ENCODE measurements at places on chromosomes 4 and X.

DNA sequence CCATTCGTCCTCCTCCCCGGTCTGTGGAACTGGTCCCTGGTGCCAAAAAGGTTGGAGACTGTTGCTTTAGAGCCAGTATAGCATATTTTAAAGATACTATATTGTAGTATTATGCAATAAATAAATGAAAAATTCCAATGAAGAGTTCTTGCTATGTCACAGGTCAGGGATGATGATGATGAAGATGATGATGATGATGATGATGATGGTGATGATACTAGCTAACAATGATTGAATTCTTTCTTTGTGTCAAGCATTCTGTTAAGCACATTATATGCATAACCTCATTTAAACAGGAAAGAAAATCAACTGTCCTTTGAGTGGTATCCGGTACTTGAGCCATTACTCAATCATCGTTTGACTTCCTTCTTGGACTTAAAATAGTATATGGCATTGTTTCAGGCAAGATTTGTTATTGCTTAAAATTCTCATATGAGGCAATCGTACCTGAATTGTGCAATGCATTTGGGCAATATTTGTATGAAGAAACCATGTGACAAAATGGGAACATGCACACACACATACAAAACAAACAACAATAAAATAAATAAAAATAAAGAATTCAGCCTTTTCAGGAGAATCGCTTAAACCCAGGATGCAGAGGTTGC, 22.8 kb upstream of the TLR2 start:
- DNase-seq, result peak; percentile 7

DNA sequence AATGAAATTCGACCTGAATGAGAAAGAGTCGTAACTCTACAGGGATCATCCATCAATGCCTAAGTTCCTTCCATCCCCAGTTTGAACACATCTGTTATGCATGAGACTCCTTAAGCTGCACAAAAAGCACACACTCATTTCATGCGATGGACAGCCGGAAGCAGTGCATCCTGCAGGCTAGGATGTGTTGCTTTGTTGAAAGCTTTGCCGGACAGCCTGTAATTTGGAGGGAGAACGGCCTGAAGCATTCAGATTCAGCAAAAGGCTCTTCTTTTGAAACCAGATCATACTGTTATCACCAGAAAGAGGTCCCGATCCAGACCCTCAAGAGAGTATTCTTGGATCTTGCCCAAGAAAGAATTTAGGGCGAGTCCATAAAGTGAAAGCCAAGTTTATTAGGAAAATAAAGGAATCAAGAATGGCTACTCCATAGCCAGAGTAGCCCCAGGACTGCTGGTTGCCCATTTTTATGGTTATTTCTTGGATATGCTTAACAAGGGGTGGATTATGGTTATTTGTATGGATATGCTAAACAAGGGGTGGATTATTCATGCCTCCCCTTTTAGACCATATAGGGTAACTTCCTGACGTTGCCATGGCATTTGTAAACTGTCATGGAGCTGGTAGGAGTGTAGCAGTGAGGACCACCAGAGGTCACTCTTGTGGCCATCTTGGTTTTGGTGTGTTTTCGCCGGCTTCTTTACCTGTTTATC, 48.1 kb upstream of the DHRSX start:
- DNase-seq, result no peak

- no peak for DNase-seq
Observed at GRCh38 chrX:24996096-24996709, 19.6 kb downstream of the ARX start.

DNA sequence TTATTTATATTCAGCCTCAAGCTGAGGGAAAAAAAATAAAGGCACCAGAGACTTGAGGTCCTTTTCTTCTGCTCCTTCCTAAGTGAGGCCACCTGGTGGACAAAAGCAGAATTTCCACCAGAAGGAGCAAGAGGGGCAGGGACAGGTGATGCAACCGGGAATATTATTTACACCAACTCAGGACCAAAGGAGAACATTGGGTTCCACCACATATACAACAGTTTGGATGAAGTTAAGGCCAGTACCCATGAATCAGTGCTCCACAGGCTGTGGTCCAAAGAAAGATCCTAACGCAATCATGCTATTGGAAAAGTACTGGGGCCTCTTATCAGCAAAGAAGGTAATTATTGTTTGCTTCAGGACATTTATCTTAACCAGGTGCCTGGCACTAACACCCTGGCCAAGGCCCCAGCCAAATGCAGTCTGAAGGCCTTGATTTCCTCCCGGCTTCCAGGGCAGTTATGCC, 57.4 kb downstream of the TSC22D3 start:
- peak; percentile 83 for DNase-seq

GRCh38 chrX:132480581-132481203, 8.1 kb downstream of the MBNL3 start:
- DNase-seq, result peak; percentile 52

- no peak for DNase-seq
Observed at GRCh38 chr4:65467068-65467680, 203.1 kb downstream of the EPHA5 start.

DNA sequence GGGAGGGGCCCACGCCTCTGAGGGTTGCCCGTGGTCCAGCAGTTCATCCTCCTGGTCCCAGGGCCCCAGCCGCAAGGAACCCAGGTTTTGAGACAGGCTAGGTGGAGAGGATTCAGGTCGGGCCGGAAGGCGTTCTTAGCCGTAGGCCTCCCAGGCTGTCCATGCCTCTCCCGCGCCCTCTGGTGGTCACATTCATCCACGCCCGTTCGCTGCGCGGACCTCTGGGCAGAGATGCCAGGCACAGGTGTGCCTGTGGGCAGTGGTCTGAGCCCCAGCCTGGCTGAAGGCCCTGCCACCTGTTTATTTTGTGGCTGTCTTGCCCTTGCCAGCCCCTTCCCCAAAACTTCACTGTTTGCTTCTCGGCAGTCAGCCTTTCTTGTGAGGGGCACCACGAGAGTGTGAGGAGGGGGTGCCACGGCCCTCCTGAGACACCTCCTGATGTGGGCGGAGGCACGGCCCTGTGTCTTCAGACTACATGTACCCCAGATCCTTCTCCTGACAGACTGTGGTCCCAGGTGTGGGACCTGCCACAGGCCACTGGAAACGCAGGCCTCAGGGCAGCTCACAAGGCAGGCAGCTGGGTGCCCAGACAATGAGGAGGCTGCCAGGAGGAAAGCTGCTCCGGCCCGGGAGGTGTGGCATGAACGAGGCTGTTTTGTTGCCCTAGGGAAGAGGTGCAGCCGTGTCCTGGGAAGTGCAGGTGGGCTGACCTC, 5.0 kb downstream of the UVSSA start:
- DNase-seq, result peak; percentile 78

DNA sequence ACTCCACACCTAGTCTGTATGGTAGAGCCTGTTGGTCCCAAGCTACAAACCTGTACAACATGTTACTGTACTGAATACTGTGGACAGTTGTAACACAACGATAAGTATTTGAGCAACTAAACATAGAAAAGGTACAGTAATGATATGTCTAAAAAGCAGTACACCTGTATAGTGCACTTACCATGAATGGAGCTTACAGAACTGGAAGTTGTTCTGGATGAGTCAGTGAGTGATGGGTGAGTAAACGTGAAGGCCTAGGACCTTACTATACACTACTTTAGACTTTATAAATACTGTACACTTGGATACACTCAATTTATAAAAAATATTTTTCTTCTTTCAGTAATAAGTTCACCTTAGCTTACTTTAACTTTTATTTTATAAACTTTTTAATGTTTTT, 104.0 kb downstream of the TMA16 start:
- no peak for DNase-seq

DNA sequence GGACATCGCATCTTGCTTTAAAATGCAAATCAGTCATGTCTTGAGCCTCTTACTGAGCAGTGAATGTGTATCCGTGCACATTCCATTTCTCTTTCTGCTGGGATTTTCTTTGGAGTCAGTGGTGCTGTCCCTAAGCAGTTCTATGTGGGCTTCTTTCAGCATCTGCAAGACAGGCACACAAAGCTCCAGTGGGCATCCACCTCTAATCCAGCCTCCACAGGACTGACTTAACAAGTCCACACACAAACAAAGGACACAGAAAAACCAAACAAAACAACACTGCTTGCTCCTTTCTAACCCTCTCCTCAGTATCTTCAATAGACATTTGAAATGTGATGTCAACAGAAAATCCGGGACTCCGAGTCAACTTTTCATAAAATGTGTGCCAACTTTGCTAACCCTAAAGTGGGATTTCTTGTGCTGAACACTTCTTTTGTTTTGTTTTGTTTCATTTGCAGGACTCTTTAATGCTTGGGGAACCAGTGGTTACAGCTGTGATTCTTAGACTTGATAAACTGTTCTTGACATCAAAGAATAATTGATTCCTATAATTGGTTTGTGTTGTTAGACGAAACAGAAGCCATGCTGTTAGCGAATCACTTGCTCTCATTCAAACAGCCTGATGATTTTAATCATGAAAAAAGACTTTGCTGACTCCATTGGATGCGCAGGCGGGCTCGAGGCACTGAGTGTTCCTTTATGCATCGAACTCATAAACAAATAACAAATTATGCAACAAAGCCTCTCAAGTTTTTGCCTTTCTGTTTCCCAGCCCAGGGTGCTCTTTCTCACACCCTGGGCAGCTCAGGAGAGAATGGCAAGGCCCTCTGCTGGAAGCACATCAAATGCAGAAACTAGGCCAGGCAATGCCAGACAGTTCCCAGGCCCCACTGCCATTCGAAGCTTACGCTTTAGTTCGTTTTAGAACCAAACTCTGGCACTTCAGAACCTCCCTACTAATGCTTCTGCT, 20.1 kb downstream of the ETNPPL start:
- DNase-seq, result no peak

- DNase-seq, result no peak
Observed at GRCh38 chrX:148382983-148383382, 117.4 kb upstream of the AFF2 start.

GRCh38 chrX:139600105-139600504, 69.6 kb downstream of the F9 start:
- no peak for DNase-seq

- no peak for DNase-seq
Observed at GRCh38 chr4:158176776-158177175, 4.0 kb upstream of the GASK1B start.

DNA sequence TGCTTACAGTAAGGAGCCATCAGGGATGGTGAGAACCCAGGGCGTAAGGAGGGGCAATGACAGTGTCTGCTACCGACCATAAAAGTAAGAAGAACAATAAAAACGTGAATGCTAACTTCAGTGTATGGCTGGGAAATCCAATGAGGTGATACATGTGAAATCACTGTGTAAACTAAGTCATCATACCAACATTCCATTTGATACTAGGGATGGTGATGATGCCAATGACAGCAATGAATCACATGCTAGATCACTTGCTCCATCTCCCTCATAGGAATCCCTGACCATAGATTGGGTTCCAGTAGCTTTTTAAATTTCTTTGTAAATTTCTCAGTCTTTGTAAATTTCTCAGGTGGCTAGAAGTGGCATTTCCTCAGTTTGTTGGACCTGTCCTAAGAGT, 146.3 kb downstream of the SMIM20 start:
- no peak for DNase-seq

GRCh38 chr4:6873291-6873690, 36.3 kb upstream of the TBC1D14 start:
- peak; percentile 49 for DNase-seq

GRCh38 chrX:86845101-86845500, 672.5 kb upstream of the KLHL4 start:
- no peak for DNase-seq

GRCh38 chrX:77910108-77910840, at the start of gene ATP7A:
ATP7A (plus strand) TSS chrX:77910693; CDS start chrX:77971642, 60,949 bp downstream.
- peak; percentile 94 for DNase-seq

DNA sequence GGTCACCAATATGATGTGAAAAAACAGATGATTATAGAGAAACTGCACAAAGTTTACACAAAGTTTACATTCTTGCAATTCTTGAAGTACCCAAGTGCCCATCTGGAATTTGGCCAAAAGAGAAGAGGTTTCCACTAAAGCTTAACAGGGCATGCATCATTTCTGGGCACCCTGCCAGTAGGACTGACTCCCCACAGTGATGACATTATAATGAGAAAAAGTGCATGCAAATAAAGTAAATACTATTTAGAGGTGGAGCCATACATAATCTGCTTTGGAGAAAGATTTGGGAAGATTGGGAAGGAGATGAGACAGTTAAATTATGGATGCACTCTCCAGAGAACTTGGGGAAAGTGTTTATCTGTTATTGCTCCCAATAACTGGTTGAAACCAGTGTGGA, 93.7 kb upstream of the TRPC3 start:
- peak; percentile 73 for DNase-seq

GRCh38 chr4:152099555-152099954, 338.7 kb upstream of the GATB start:
- no peak for DNase-seq

Measured in hematopoietic multipotent progenitor cell treated with erythropoietin and hydrocortisone succinate and interleukin-3 and kit ligand, for 8 days (in vitro differentiated cells).